Hypothalamus (tissue), 51 donors: ENCODE measurements at places on chromosomes 16 and 17.

DNA sequence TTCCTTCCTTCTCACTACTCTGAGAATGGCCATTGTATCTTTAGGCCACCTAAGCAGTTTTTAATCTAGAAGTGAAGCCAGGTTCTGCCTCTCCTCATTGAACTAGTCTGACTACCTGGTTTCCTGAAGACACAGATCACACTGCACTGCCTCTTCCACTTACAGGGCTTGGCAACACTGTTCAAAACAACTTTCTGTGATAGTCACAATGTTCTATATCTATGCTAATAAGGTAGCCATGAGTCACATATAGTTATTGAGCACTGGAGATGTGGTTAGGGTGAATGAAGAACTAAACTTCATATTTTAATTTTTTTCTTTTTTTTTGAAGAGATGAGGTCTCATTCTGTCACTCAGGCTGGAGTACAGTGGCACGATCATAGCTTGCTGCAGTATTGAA lies 26.9 kb downstream of the RND2 start:
- no peak for DNase-seq

- no peak for DNase-seq
These were observed 7.2 kb downstream of the SRCIN1 start for GRCh38 chr17:38598536-38598935.

- no peak for DNase-seq
These were observed 10.2 kb upstream of the NATD1 start for GRCh38 chr17:21263376-21263775.

- DNase-seq: no peak
These were observed 73.4 kb upstream of the COX10 start for GRCh38 chr17:13995856-13996271.

- DNase-seq: no peak
These were observed 224.2 kb downstream of the ENGASE start for GRCh38 chr17:79298799-79299198.

GRCh38 chr17:80890196-80890920 lies 101.3 kb upstream of the CHMP6 start:
- DNase-seq: no peak

GRCh38 chr17:64739316-64740058 lies 77.4 kb upstream of the SMURF2 start:
- no peak for DNase-seq

- peak; percentile 26 for DNase-seq
These were observed 1.3 kb downstream of the AKAP1 start for GRCh38 chr17:57086069-57086930.

DNA sequence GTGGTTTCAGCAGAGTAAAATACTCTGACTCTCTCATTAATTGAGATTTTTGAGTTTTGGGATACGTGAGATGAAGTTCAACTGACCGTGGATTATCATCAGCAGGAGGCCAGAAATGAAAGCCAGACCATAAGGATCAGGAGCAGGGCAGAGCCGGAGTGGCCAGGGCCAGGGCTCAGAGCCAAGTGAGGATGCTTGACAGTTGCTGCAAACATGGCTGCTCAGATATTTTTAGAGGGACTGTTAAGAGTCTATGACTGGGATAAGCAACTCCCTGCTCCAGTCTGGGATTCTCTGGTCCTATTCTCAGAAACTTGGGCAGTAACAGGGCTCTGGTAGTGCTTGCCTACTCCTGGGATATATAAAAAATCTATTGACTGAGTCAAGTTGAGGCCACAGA lies 17.6 kb upstream of the CDH13 start:
- DNase-seq: no peak

GRCh38 chr16:66551348-66551759 lies 1.0 kb upstream of the CKLF start:
- no peak for DNase-seq

DNA sequence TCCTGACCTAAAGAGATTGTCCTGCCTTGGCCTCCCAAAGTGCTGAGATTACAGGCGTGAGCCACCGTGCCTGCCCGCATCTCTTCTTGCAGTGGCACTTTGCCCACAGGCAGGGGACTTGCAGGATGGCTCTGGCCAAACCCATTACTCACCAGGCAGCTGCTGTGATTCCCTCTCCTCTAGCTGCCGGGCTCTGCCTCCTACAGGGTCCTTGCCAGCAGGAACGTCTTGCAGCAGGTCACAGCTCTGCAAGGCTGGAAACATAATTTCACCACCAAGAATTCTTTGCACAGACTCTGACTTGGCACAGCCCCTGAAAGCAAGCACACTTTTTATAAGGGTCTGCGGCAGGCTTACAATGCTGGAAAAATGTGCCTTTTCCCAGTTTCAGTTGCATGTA lies 20.3 kb downstream of the COX4I1 start:
- DNase-seq: no peak

- peak; percentile 60 for DNase-seq
These were observed 660 bp downstream of the RBBP6 start for GRCh38 chr16:24539850-24540601.
